Glomerular endothelial cell (primary cell): ENCODE measurements at places on chromosomes 6 and 20. TPM values are rescaled to one million over a fixed set of nuclear protein-coding genes. Genes with fewer than 3 reads are reported as not detected.

Gene SLC25A27
- total RNA-seq, result 2.2 and 2.6 TPM in 2 replicates

DNA sequence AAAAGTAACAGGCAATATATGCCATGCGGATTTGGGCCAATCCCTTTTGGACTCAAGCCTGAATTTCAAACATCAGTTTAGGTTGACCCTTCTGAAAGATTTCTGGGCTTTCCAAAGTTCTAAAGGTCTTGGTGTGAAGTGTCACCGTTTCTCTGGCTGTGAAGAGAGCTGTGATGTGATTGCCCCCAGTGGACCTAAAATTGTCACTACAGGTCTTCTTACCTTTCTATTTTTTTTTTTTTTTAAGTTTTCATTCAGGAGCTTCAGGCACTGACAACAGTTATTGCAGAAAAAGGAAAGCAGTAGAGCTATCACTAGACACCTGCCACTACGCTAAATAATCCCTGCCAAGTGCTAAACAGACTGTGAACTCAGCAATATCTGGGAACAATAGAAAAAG lies 75.7 kb upstream of the OPRM1 start:
- DNase-seq, result no peak

Gene NRSN2
- total RNA-seq, result 36.7 and 50.8 TPM in 2 replicates

DNA sequence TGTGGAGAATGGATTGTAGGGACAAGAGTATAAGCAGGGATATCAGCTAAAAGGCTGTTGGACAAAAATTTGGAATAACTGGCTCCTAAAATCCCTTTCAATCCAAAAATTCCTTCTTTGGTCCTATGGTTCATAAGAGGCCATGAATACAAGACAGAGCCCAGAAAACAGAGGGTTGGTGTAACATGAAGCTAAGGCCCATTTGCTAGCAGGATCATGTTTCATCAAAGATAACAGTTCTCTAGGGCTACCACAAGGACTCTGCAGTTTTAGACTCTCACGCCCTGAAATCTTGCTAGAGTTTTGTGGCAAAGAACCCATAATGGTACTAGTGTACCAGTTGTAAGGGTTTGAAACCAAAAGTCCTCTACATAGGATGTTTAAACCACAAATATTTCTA lies 327.8 kb upstream of the TBX18 start:
- DNase-seq, result no peak

DNA sequence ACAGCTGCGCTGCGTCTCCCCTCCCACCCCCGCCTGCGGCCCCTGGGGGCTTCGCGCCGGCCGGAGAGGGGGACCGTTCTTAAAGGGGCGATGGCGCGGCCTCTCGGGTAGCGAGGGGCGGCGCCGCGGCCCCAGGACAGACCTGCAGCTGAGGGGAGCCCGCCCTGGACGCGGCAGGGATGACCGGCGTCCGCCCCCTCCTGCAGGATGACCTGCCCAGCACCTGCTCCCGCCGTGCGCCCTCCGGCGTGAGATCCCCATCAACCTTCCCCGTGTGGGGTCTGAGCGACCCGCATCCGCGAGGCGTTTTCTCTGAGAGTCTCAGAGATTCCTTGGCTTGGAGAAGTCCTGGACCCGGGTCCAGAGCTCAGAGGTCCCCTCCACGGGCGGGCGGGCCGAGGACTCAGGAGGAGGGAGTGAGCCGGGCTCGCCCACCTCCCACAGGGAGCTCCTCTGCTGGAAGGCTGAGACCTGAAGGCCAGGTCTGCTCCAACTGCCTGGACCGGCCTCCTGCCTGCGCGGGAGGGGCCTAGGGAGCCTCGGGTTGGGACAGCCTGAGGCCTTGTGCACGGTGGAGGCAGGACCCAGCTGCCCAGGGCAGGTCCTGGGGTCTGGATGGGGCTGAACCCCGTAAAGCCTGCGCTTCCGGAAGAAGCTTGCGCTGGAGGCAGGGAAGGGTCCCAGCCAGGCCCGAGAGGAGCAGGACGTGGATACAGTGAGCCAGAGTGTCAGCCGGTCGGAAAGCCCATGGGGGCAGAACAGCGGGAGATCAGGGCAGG lies 532 bp upstream of the NKAIN4 start:
- no peak for DNase-seq

Gene GJE1
- not detected in 2 replicates for total RNA-seq

DNA sequence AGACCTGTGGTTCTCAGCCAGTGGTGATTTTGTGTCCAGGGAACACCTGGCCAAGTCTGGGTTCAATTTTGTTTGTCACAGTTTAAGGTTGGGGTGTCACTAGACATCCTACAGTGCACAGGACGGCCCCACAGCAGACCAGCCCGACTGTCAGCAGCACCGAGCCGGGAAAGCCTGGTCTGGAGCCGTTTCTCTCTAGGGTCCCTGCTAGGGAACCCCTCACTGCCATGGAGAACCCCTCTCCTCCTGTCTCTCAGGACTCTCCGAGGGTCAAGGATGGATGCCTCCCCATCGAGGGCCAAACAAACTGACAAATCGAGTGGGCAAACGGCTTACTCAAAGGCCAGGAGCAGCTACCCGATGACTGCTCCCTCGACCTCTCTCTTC lies 15.8 kb upstream of the STX16 start:
- no peak for DNase-seq

- DNase-seq, result no peak
These were observed 44.7 kb downstream of the EYA2 start for GRCh38 chr20:46939031-46939965.

DNA sequence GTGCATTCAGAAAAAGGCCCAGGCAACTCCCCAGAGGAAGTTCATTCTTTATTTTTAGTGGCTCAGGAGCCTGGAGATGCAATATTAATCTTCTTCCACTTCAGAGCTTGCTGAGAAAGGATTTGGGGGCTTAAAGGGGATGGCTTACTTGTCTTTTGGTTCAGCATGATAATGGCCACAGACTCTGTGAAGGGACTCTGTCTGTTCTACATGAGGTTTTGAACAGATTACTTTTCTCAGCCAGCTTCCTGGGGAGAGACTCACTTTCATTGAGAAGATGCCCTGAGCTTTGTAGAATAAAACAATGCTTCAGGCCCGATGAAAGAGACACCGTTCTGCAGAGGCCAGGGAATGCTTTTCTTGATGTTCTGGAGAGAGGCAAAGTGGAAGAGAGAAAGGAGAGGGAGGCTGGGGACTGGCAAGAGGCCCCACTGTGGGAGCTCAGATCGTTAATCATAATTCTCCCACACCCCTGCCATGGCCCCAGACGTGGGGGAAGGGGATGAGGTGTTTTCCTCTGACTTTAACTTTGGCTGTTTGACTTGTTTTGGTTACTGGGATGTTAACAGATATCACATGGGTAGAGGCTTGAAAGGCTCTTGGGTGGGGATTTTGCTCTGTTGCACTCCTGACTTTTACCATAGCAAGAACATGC lies 19.1 kb downstream of the SCP2D1 start:
- no peak for DNase-seq

Gene CLVS2
- 0.06 TPM in 1 of 2 replicates, not detected in the other for total RNA-seq

GRCh38 chr6:410555-411395 lies 19.2 kb downstream of the IRF4 start:
- DNase-seq, result no peak

GRCh38 chr20:35344354-35344837 lies 52.2 kb upstream of the FAM83C start:
- DNase-seq, result peak; percentile 37

Gene MCM8
- total RNA-seq, result 4.6 and 4.7 TPM in 2 replicates

Gene AVP
- total RNA-seq, result not detected in 2 replicates

- DNase-seq, result no peak
These were observed 701.3 kb upstream of the CHD6 start for GRCh38 chr20:42319252-42320013.

GRCh38 chr20:37745553-37745952 lies 51.7 kb downstream of the CTNNBL1 start:
- no peak for DNase-seq

GRCh38 chr6:81633391-81633790 lies 119.1 kb downstream of the TENT5A start:
- DNase-seq, result no peak

Gene ABHD12
- 31.3 and 49.4 TPM in 2 replicates for total RNA-seq

Gene MUC21
- total RNA-seq, result not detected in 2 replicates

Gene GGTLC1
- total RNA-seq, result not detected in 2 replicates

GRCh38 chr20:32501709-32502108 lies 83.4 kb downstream of the NOL4L start:
- no peak for DNase-seq

- DNase-seq, result no peak
These were observed 176.2 kb upstream of the PROKR2 start for GRCh38 chr20:5492937-5493336.

GRCh38 chr6:69933239-69933638 lies 66.9 kb downstream of the COL19A1 start:
- DNase-seq, result no peak

DNA sequence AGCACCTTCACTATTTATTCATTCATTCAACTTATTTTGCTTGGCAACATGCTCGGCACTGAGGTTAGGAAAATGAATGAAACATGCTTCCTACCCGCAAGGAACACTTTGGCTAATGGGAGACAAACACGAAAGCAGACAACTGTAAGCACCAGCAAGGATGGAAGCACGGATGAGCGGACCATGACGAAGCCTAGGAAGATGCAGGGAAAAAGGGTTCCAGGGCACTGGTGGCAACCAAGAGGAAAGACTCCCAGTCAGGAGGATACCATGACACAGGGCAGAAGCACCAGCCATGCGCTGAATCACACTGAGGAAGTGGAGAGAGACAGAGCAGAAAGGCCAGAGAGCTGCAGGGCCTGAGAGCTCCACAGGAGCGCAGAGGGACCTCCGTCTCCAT lies 9.8 kb downstream of the PDE10A start:
- DNase-seq, result no peak

Gene BPIFA1
- total RNA-seq, result not detected in 2 replicates

DNA sequence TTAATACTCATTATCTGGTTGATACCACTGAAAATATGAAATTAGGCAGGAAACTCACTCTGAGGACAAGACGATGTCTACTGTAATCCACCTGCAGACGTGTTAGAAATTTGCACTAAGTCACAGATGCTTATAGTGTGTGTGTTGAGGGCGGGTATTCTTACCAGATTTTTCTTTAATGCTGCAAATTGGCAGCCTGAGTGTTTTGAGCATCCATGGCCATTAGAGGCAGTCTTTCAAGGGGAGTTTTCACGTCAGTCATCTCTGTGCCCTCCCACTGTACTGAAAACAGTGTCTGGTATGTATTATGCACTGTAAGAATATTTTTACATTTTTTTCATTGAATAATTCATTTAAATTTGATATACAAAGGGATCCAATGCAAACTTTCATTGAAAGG lies 266.5 kb upstream of the QKI start:
- DNase-seq, result no peak

- no peak for DNase-seq
These were observed 1.8 kb downstream of the PCSK2 start for GRCh38 chr20:17228624-17229061.

GRCh38 chr6:86203044-86203443 lies 560.4 kb upstream of the SYNCRIP start:
- no peak for DNase-seq

- no peak for DNase-seq
These were observed 106.1 kb upstream of the AGPAT4 start for GRCh38 chr6:161379834-161380582.

GRCh38 chr6:118902726-118903125 lies 8.8 kb downstream of the ASF1A start:
- no peak for DNase-seq

GRCh38 chr6:20202324-20202658 lies 10.0 kb downstream of the MBOAT1 start:
- DNase-seq, result no peak

DNA sequence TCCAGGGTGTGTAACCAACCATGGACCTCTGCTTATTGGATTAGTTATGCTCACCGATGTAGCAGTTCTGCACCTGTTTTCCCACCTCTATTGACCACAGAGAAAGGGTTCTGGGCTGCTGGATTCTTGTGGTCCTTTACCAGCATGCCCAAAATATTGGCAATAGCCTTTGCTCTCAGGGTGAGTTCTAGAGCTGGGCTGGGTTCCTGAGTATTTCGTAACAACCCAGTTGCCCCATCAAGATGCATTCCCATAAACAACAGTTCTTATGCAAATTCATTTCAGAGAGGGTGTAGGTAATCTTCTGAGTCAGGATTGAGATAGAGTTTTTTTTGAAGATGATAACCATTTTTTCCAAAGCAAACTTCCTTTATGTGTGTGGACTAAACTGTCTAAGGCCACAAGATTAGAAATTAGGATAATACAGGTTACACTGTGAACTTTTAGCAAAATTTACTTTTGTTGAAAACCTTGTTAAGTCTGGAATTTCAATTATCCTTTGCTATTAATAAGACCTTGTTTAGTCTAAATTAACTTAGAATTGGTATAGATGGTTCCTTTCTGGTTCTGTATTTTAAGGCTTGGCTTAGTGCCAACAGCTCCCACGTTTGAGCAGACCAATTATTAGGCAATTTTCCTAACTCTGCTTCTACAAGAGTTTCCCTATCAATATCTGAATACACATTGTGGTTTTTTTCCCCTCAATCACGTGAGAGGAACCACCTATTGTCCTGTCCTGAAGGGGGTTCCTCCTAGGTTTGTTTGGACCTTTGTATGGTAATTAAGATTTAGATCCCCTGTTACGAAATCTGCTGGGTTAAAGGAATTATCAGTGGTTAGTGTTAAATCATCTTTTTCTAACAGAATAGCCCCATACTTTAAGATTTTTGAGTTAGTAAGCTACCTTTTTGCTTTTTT lies 46.1 kb downstream of the TBX18 start:
- no peak for DNase-seq

- DNase-seq, result no peak
These were observed 5.7 kb downstream of the RING1 start for GRCh38 chr6:33213989-33214335.

DNA sequence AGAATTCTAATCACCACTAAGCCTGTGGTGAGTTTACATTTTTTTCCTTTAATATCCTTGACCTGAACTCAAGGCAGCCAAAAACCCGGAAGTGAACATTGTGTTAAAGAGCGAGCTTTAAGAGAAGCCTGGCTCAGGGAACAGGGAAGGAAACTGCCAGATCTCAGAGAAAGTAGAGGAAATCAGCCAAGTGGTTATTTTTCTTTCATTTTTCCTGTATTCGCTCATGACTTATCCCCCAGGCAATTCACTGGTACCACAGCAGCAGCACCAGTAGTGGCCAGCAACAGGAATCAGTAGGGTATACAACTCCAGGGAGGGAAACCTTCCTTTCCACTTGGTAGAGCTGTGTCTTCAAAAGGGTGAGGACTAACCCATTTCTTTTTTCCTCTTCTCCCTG lies 89.6 kb upstream of the HMGCLL1 start:
- no peak for DNase-seq

DNA sequence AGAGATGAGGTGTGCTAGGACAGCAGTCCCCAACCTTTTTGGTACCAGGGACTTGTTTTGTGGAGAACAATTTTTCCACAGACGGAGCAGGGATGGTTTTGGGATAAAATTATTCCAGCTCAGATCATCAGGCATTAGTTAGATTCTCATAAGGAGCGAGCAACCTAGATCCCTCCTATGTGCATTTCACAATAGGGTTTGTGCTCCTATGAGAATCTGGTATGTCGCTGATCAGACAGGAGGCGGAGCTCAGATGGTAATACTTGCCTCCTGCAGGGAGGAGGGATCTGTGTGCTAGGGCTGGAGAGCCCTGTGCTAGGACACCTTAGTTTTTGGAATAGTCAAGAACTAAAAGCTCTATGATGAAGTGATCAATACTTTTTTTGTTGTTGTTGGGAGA lies 2.5 kb downstream of the SMIM13 start:
- DNase-seq, result no peak
